ENCODE measurements at places on chromosomes 16 and 17. TPM values are rescaled to one million over a fixed set of nuclear protein-coding genes. Genes with fewer than 3 reads are reported as not detected.

OMG gene
- total RNA-seq, result not detected

SSTR5 gene
- not detected for total RNA-seq

DNAH2 gene
- 0.28 TPM for total RNA-seq

MED13 gene
- total RNA-seq, result 50.5 TPM

TPSG1 gene
- total RNA-seq, result not detected

ADAD2 gene
- not detected for total RNA-seq

RPS15A gene
- total RNA-seq, result 3,933 TPM

TPSB2 gene
- not detected for total RNA-seq

TERB1 gene
- not detected for total RNA-seq

ABCC11 gene
- total RNA-seq, result not detected

RCVRN gene
- not detected for total RNA-seq

WNT9B gene
- total RNA-seq, result not detected

TBC1D3E gene
- not detected for total RNA-seq

CA5A gene
- not detected for total RNA-seq

TNFRSF17 gene
- not detected for total RNA-seq

CTRB2 gene
- not detected for total RNA-seq

CRYBA1 gene
- total RNA-seq, result 1.0 TPM

KRT34 gene
- not detected for total RNA-seq

CCDC200 gene
- total RNA-seq, result not detected
